Right cardiac atrium (tissue), 5 donors: ENCODE measurements at places on chromosomes 5 and 9. TPM values are rescaled to one million over a fixed set of nuclear protein-coding genes. Genes with fewer than 3 reads are reported as not detected.

ISL1 gene
- total RNA-seq, result not detected

SURF1 gene
- 54.4 TPM for total RNA-seq

CRAT gene
- total RNA-seq, result 69.9 TPM

- DNase-seq, result no peak
These were observed 9.2 kb downstream of the SPINK4 start for GRCh38 chr9:33249087-33249658.

SHOC1 gene
- not detected for total RNA-seq

GRCh38 chr5:33685873-33686755, 205.7 kb downstream of the ADAMTS12 start:
- no peak for DNase-seq

- no peak for DNase-seq
These were observed 25.1 kb upstream of the TBC1D2 start for GRCh38 chr9:98280574-98280973.

NTNG2 gene
- total RNA-seq, result 27.4 TPM

FCHO2 gene
- 22.8 TPM for total RNA-seq

GPX8 gene
- 16.4 TPM for total RNA-seq

DNA sequence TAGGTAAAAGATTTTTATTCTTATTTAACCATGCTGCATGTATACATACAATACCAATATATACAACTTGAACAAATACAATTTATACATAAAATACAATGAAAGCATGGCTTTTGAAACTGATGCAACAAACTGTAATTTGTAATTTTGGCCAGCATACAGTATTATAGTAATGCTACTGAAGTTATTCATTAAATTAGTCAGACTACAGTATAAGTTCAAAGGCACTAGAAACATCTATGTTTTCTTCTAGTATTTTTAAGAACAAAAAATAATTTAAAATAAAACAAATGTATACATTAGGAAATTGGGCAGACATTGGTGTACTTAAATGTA, 18.8 kb downstream of the IL4 start:
- no peak for DNase-seq

- no peak for DNase-seq
These were observed 247.0 kb upstream of the MEF2C start for GRCh38 chr5:89129941-89130340.

DNA sequence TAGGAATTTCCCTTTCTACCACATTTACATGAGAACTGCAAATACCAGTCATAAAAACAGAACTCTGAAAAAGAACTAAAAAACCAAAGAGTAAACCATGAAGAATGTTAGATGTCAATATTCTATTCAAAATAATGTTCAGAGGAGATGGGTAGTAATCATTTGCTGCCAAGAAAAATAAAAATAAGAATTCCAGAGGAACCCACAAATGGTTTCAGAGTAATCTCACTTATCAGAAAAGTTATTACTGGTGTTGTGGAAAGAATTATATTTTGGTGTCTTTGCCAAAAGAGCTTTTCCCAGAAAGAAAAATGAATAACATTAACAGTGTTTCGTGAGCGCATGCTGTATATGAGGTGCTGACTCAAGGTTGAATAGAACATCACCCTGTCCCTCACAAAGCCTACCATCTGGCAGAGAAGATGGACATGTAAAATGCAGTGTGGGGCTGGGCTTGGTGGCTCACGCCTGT, 35.6 kb downstream of the GPR21 start:
- no peak for DNase-seq

DNA sequence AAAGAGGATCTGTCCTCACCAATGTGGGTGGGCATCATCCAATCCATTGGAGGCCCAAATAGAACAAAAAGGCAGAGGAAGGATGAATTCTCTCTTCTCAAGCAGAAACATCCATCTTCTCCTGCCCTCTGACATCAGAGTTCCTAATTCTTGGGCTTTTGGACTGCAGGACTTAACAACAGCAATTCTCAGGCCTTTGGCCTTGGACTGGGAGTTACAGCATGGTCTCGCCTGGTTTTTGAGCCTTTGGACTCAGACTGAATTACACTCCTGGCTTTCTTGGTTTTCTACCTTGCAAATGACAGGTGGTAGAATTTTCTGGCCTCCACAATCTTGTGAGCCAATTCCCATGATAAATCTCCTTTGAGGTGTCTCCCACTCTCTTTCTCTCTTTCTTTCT, 60.5 kb upstream of the CD180 start:
- DNase-seq, result no peak

DNA sequence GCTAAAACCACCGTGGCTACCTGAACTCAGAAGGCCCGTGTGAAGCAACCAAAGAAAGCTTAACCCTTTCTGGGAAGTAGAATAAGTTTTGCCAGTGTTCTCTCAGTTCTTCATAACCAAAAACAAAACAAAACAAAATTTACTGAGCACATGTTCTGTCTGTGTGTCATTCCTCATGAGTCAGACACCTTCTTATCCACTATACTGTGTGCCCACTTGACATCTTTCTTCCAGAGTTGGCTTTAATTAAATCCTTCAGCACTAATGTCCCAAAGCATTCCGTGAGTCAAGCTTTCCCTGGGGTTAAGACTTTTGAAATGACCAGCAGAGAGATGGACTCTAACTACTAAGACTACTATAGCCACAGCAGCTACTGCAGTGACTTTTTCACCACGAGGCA, 61.3 kb downstream of the GLIS3 start:
- DNase-seq, result no peak

FIBCD1 gene
- total RNA-seq, result 0.46 TPM

GRCh38 chr5:137714946-137715345, 20.9 kb downstream of the KLHL3 start:
- no peak for DNase-seq

DNA sequence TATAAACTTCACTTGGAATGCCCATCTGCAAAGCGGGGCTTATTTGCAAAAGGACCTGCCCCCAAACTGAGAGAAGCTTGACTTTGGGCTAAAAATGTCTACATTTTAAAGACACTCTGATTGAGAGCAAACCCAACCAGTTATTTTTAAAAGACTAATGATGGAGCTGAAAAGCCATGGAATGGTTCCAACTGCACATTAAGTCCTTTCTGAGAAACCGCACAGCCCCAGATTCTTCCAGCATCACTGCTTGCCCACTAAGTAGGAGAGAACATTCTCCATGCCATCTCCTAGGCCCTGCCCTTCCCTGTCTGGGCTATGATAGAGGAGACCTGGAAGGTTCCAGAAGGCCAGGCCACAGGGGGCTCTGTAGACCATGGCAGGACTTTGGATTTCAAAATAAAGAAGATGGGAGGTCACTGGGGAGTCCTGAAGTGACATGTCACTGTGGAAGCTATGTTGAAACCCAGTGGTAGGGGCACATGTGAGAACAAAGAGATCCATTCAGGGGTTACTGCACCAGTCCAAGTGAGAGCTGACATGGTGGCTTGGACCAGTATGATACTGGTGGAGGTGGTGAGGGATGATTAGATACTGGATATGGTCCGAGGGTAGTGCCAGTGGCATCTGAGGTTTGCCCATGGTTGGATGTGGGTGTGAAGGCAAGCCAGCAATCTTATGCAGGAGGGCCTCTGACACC, 179.2 kb downstream of the DAB2IP start:
- DNase-seq, result no peak

DNA sequence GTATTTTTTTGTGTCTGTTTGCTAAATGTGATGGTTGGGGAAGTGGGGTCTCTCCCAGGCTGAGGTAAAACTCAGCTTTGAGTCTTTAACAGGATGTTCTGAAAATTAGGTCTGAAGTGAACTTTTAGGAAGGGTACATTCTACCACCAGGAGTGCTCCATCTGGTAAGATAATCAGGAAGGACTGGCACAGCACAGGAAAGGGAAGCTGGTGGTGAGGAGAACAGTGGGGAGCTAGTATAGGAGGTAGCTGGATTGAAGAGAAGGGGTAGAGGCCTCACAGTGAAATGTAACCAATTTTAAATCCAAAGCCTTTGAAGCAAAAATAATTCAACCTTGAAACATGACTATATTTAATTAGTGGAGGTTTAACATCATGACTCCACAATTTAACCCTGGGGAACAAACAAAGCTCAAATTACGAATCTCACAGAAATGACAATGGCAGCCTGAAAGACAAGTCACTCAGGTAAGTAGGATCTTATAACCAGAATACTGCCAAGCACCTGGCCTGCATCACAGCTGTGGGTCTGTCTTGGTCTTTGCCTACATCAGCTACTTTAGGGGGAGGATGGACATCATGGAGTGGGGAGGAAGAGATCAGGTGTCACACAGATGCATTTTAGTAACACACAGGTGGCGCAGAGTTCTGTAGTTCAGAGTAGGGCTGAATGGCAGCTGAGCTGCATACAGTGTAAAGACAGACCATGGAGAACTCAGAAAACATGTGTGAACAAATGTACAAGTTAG, 445.3 kb downstream of the DMRT2 start:
- no peak for DNase-seq

GRCh38 chr5:147487031-147487750, 22.7 kb downstream of the DPYSL3 start:
- DNase-seq, result no peak

GABRA6 gene
- not detected for total RNA-seq

- no peak for DNase-seq
These were observed 11.9 kb upstream of the ARHGAP26 start for GRCh38 chr5:142758062-142758795.

DNA sequence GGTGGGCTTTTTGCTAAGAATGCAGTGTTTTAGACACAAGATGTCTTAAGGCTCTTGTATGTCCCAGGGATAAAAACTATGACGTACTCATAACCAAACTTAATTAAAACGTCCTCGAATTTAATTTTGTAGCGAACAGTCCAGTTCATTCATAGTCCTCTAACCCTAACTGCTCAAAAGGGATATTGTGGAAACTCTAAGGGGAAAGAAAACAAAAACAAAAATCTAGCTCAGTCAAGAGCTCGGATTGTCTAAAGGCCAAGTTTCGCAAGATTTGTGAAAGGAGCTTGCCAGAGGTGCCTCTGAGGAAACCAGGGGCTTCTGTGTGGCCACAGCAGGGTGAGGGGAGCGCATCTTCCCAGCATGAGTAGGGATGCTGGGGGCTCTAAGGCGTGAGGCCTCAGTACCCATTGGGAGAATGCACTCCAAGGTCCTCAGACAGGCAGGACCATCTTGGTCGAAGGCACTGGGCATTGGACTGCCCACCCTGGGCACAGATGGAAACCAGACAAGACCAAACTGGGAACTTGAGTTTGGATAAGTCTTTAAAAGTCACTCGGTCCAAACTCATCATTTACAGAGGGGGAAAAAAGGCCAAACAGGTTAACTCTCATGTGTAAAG, 71.8 kb downstream of the PRRT1B start:
- no peak for DNase-seq

GRCh38 chr5:6417657-6418056, 31.0 kb upstream of the UBE2QL1 start:
- DNase-seq, result no peak

DBH gene
- total RNA-seq, result 0.14 TPM

ADGRD2 gene
- not detected for total RNA-seq

PCDHB10 gene
- total RNA-seq, result 1.4 TPM

PLCXD3 gene
- total RNA-seq, result 63.3 TPM

SLC6A7 gene
- total RNA-seq, result not detected
